ENCODE measurements at places on chromosomes 12 and 14.

DNA sequence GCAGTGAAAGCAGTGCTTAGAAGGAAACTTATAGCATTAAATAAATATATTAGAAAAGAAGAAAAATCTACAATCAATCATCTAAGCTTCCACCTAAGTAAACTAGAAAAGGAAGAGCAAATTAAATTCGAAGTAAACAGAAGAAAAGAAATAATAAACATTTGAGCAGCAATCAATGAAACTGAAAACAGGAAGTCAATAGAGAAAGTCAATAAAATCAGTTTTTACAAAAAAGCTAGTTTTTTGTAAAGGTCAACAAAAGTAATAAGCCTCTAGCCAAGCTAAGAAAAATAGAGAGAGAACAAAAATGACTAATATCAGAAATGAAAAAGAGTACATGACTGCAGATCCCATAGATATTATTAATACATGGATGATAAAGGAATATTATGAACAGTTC lies 34.2 kb upstream of the KTN1 start:
- DNase-seq: no peak

- peak; percentile 6 for DNase-seq
Observed at GRCh38 chr12:89636052-89636775, 72.4 kb downstream of the ATP2B1 start.

GRCh38 chr14:31026077-31026449 lies at the start of gene STRN3:
Gene STRN3, minus strand, starts transcription at chr14:31026379. Its CDS starts 194 bp downstream, at chr14:31026185.
- DNase-seq: no peak

- DNase-seq: no peak
Observed at GRCh38 chr14:84674636-84675035, 855.3 kb upstream of the FLRT2 start.

GRCh38 chr12:12890543-12891079 lies 751 bp upstream of the GPRC5A start:
- DNase-seq: peak; percentile 88

GRCh38 chr12:31578632-31579031 lies 12.3 kb downstream of the DENND5B start:
- DNase-seq: peak; percentile 79

DNA sequence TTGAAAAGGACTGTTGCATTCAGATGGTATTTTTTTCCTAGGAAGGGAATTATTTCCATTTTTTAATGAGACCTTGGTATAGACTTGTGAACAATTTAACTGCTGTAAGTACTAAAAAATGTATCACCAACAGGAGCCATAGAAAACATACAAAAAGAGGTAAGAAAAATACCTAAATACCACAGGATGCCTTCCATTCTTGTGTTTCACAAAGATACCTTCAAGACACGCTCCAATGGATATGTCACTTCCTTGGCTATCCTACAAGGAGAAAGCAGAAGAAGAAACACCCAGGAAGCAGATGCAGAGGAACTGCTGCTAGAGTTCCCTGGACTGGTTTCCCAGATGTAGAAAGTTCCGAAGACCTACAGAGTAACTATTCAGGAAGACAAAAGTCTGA lies 54.2 kb downstream of the PTPN21 start:
- DNase-seq: no peak

DNA sequence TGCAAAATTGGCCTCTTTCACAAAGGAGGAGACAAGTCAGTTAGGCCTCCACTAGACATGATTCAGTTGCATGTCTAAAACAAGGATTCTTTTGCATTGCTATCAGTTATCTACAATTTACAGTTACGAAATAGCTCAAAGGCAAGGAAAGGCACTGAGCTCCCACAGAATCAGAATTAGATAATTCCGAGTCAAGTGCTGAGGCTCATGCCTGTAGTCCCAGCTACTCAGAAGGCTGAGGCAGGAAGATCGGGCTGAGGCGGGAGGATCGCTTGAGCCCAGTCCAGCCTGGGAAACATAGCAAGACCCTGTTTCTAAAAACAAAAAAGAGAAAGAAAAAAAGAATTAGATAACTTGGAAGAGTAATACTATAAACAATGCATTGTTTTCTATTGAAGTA lies 12.3 kb upstream of the RTRAF start:
- DNase-seq: no peak

GRCh38 chr14:101216366-101217079 lies 313.0 kb upstream of the RTL1 start:
- no peak for DNase-seq

DNA sequence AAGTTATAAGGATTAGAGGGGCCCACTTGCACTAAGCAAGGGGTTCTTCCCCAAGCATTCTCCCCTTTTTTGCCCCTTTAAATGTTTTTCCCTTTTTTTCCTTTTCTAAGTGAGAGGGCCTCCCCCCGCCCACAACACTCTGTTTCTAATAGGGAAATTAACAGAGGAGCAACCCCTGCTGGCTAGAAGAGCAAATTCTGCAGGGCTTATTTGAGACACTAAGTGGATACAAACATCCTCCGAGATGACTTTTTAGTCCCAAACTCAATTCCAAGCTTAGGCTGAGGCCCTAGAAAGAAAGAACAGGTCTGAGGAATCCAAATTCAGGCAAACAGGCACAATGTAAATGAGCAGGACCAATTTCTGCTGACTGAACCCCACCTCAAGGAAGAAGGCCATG lies 138.9 kb downstream of the GPR65 start:
- DNase-seq: no peak

DNA sequence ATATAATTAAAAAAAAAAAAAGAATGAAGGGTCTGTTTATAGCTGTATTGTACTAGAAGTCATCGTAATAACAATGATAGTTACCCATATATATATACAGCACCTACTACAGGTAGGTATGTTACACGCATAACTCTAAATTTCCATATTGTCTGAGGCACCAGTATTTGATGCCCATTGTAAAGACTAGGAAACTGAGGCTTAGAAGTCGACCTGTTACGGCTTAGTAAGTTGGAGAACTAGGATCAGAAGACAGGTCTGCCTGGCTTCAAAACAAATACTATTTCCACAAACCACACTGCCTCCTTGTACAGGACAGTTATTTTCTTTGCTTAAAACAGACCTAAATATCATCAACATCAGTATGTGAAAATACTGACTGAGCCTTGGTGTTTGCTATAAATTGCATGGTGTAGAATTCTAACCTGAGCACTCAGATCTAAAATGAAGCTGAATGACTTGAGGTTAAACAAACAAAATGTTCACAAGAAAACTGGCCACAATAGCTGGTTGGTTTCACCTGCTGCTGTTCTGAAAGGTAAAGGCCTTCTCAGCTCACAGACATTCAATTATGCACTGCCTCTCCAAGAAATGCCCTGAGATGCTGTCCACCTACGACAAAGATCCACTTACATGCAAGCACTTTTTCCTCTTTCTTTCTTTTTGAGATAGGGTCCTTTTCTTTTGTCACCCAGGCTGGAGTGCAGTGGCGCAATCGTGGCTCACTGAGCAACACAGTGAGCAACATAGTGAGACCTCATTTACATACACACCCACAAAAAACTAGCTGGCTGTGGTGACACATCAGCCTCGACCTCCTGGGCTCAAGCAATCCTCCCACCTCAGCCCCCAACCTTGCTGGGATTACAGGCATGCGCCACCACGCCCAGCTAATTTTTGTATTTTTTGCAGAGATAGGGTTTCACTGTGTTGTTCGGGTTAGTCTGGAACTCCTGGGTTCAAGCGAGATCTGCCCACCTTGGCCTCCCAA lies 35.7 kb downstream of the SSH1 start:
- DNase-seq: peak; percentile 28

DNA sequence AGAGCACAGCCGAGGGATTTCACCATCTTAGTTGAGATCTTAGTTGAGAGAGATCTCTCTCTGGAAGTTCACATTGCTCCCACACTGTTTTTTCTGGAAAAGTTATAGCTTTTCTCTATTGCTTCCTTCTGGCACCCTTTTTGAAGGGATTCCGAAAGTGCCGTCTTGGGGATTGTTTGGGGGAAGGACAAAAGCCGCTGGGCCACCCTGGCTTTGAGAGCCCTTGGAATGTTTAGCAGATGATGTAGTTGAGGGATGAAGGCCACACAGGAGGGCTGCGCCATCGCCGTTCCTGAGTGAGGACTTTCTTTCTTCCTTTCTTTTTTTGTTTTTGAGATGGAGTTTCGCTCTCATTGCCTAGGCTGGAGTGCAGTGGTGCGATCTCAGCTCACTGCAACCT lies 17.7 kb downstream of the PLEKHG3 start:
- DNase-seq: no peak

DNA sequence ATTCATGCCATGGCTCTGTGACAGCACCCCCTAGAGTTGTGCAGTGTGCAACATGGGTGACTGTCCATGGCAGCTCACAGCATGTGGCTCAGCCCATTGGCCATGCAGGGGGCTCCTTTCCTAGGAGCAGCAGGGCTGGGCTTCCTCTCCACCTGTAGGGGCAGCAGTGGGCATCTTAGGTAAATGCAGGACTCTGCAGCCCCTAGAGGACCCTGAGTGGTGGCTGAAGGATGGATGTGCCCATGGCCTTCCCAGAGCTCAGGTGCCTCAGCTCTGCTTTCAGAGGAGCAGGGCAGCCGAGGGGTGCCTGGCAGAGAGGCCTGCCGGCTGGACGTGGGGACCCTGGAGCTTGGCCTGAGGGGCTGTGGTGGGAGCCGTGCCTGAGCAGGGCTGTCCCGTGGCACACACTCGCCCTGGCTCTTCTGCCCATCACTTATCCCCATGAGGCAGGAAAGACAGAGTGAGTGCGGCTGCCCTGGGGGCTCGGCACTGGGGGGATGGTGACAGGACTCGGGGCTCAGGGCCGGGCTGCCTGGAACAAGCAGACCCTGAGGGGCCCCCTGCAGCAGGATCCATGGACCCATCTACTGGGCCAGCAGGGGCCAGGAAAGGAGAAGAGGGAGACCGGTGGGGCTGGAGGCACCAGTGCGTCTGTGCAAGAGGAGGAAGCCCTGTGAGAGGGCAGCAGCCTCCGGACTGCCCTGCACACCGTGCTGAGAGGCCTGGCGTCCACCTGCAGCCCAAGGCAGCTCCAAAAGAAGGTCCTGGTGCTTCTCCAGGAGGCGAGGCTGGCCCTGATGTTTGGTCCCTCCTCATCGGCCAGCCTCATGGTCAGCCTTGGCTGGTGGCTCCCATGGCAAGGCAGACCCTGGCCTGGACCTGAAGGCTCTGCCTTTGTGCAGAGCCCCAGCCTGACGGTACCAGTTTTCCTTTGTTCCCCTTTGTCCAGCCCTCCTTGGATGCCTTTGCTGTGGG lies 7.6 kb downstream of the ADSS1 start:
- peak; percentile 39 for DNase-seq

GRCh38 chr12:123164710-123165261 lies 13.9 kb upstream of the PITPNM2 start:
- DNase-seq: peak; percentile 79

- DNase-seq: peak; percentile 98
Observed at GRCh38 chr12:123972457-123973401, at the start of the genes CCDC92 and ZNF664. Gene CCDC92, minus strand, starts transcription at chr12:123972831. Its CDS starts 28,526 bp downstream, at chr12:123944305. Gene ZNF664, plus strand, starts transcription at chr12:123973215. Its CDS starts 38,930 bp downstream, at chr12:124012145.

DNA sequence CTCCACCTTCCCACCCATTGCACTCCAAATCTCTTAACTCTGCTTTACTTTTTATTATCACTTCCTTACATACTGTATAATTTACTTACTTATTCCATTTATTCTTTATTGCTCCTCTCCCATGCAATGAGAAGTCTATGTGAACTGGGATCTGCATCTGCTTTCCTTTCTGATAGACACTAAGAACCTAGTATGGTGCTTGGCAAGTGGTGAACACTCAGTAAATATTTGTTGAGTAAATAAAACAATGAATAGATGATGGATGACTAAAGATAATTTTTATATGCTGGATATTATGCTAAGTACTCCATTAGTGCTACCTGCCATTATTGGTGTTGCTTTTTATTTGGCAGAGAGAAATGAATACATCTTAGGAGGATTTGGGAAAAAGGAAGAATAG lies 151.0 kb downstream of the TPH2 start:
- DNase-seq: no peak

DNA sequence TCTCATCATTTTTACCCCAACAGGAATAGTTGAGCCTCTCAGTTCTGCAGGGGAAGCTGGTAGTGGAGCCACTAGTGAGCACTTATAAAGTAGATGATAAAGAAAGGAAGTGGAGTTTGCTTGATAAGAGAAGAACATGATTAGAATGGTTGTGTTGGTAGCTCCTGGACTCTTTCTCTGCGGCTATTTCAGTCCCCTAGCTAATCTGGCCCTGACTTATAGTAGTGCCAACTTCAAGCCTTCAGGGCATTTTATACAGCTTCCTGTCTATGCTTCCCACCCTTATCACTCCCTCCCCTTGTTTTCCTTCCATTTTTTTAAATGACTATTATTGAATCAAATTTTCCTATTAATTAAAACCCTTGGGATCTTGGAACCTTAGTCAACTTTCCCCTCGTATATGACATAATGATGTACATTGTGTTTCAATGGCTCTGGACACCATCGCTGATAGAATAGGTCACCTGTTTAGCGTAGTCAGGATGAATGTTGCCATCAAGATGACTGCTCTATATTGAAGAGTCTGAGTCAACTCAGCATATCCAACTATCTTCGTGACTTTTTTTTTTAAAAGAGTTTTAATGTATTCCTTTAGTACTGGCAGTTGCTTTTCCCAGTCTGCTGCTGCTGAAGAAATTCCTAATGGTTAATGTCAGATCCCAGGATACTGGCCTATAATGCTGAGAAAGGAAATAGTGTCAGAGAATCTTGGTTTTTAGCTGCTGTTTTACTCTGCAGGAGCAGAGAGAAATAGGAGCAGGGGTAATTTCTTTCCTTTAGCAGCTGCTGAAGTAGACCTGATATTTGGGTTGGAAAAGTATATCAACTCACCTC lies 16.2 kb upstream of the PCNX1 start:
- no peak for DNase-seq

- DNase-seq: no peak
Observed at GRCh38 chr12:10466311-10466710, 13.1 kb upstream of the KLRC1 start.

DNA sequence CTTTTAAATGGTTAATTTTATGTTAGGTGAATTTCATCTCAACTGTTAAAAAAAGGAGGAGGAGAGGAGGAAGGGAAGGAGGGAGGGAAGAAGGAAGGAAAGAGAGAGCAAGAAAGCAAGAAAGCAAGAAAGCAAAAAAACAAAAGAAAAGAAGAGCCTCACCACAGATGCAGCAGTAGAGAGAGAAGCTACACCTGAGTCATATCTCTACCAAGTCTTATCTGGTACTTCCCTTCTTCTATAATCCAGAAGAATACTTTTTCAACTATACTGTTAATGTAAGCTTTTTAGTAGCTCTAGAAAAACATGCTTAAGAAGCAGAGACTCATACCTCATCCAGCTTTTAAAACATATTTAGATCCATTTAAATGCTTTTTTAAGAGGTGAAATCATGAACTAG lies 5.6 kb upstream of the IL26 start:
- DNase-seq: no peak

DNA sequence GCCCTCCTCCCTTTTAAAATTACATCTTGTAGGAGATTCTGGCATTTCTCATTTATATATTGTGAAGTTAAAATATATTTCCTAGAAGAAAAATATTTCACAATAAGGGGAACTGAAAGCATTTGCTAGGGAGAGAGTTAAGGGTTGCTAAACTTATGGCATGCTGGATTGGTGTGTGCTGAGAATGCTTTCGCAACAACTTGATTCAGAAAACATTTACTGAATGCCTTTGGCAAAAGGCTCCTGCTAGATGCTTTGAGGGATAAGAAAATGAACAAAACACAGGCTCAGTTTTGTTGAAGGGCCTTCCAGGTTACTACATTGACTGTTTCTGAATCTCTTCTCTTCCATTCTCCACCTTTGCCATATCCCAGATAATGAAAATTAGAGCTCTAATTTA lies 67.5 kb downstream of the DIP2B start:
- DNase-seq: peak; percentile 35

- no peak for DNase-seq
Observed at GRCh38 chr14:61111209-61111665, 130.2 kb downstream of the SLC38A6 start.
